Neural crest cell (in vitro differentiated cells): ENCODE measurements at places on chromosomes 4 and X. TPM values are rescaled to one million over a fixed set of nuclear protein-coding genes. Genes with fewer than 3 reads are reported as not detected.

Gene CNGA1
- total RNA-seq = not detected in 2 replicates

GRCh38 chr4:7803992-7804755 lies 135.5 kb downstream of the AFAP1 start:
- H3K4me3 ChIP-seq = no peak overlapping the region
- no peak overlapping the region for H3K27ac ChIP-seq
- peaks cover 8% of the 10 kb centered on the region for H3K36me3 ChIP-seq
- H3K27me3 ChIP-seq = no peaks in the 10 kb centered on the region
- H3K4me1 ChIP-seq = peaks cover 51% of the 10 kb centered on the region

Gene ASB12
- 0.61 TPM in 2 replicates for total RNA-seq

- no peaks in the 10 kb centered on the region for H3K36me3 ChIP-seq
- H3K4me1 ChIP-seq = no peaks in the 10 kb centered on the region
- H3K27me3 ChIP-seq = no peaks in the 10 kb centered on the region
These were observed 47.7 kb upstream of the UGDH start for GRCh38 chr4:39574946-39575345.

Gene ASMT
- 0.44 TPM in 1 of 2 replicates, not detected in the other for total RNA-seq

Gene ODAPH
- not detected in 2 replicates for total RNA-seq

Gene ATP1B4
- not detected in 2 replicates for total RNA-seq

- H3K4me1 ChIP-seq = peaks cover 5% of the 10 kb centered on the region
- H3K27ac ChIP-seq = no peak overlapping the region
- no peak for DNase-seq
- no peaks in the 10 kb centered on the region for H3K36me3 ChIP-seq
These were observed 684.9 kb upstream of the MAGEB2 start for GRCh38 chrX:29530501-29530900.

DNA sequence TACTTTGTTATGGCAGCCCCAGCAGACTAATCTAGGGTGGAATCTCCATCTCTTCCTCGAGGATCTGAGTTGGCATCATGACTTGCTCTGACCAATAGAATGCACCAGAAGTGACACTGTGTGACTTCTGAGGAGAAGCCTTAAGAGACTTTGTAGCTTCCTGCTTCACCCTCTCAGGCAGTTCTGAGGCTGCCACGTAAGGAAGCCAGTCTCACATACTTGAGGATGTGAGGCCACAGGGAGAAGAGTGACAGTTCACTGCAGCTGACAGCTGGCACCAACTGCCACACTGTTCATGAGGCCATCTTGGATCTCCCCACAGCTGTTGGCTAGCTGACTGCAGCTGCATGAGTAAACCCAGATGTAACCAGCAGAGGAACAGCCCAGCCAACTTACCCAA lies 29.3 kb upstream of the BCOR start:
- peaks cover 12% of the 10 kb centered on the region for H3K36me3 ChIP-seq
- no peak overlapping the region for H3K4me3 ChIP-seq
- H3K27me3 ChIP-seq = no peaks in the 10 kb centered on the region
- peaks cover 4% of the 10 kb centered on the region for H3K4me1 ChIP-seq

DNA sequence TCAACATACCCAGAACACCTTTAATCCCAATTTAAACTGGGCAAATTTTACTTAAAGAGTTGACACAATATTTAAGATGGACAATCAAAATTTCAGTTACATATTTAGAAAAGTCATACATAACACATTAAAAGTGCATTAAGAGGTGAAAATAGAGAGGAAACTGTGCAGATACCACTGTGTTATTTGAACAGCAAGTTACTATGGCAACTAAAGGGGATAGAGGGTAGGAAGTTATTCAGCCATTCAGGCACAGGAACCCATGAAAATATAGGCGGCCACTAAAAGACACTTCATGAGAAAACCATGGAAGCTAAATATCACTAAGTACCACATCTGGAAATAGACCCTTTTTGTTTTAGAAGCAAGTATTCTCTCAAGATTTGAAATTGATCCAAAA lies 75.1 kb downstream of the PDGFC start:
- peaks cover 8% of the 10 kb centered on the region for H3K4me1 ChIP-seq
- no peaks in the 10 kb centered on the region for H3K36me3 ChIP-seq
- H3K27ac ChIP-seq = no peak overlapping the region
- H3K27me3 ChIP-seq = no peaks in the 10 kb centered on the region

Gene RAI2
- 0.63 and 0.77 TPM in 2 replicates for total RNA-seq

DNA sequence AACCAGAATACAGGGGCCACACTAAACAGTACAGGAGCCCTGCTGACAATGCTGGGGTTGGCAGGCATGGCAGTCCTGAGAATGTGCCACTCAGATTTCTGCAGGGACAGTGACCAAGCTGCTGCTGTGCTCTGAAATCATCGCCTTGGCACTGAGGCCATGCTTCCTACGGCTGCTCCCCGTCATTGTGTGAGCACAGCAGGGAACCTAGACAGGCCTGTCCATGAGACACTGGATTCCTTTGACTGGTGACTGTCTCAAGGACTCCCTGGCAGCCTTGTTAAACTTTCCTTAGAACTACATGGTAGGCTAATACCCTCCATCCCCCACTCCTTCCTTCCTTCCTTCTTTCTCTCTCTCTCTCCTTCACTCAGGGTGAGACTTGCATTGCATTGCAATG lies 111.4 kb downstream of the LUZP4 start:
- H3K36me3 ChIP-seq = no peaks in the 10 kb centered on the region
- no peak for DNase-seq
- no peak overlapping the region for H3K4me3 ChIP-seq
- H3K27ac ChIP-seq = no peak overlapping the region

- no peak for DNase-seq
- H3K4me3 ChIP-seq = no peak overlapping the region
- H3K27me3 ChIP-seq = no peaks in the 10 kb centered on the region
- peak overlapping the region; percentile 22 for H3K27ac ChIP-seq
- H3K4me1 ChIP-seq = peaks cover 32% of the 10 kb centered on the region
- H3K36me3 ChIP-seq = no peaks in the 10 kb centered on the region
These were observed 903.6 kb downstream of the STPG2 start for GRCh38 chr4:97239667-97239997.

DNA sequence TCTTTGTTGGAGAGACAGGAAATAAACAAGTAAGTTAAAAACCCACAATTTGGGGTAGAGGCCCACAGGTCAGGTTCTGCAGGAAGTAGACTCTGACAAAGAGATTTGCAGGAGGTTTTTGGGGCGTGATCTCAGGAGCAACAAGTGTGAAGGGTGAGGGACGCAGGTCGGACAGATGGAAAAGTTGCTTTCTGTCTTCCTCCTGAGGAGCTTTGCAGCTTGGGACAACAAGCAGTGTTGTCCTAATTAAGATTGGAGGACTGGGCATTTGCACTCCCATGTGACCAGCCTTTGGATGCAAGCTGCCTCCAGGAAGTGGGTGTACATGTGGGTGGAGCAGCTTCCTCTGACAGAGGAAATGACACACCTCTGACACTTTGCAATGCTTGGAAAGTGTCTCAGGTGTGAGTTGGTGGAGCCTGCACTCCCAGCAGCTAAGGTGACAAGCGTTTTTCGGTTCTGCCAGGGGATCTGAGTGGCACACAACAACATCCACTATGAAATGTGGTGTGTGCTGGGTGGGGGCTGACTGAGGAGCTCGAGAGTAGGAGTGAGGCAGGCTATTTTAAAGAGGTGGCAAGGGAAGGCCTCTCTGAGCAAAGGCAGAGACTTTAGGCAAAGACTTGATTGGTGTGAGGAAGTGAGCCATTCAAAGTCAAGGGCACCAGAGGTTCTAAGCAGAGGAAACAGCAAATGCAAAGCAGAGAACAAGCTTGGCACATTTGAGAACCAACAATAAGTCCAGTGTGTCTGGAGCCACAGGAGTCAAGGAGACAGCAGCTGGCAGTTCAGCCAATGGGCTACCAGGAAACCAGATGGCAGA lies 339.8 kb upstream of the GATB start:
- no peaks in the 10 kb centered on the region for H3K36me3 ChIP-seq
- H3K27ac ChIP-seq = no peak overlapping the region
- no peaks in the 10 kb centered on the region for H3K27me3 ChIP-seq
- no peak overlapping the region for H3K4me3 ChIP-seq
- DNase-seq = no peak

DNA sequence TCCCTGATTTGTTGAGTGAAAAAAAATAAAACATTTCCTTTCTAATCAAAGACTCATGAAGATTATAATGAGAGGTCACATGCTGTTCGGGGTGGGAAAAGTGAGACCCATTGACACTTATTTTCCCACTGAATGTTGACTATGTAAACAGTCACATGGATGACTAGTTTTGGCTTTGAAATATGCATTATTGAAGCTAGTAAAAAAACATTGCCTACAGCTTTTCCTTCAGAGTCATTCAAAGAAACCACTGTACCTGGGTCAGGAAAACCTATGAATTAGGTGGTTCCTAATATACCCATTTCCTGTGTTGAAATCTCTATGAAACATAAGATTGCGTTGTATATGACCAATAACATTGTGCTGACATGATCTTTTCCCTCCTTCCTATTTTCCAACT lies 251.2 kb downstream of the CFAP299 start:
- no peaks in the 10 kb centered on the region for H3K4me1 ChIP-seq
- H3K27me3 ChIP-seq = peaks cover 6% of the 10 kb centered on the region
- DNase-seq = no peak
- no peak overlapping the region for H3K27ac ChIP-seq

Gene NLGN3
- 29.5 and 31.5 TPM in 2 replicates for total RNA-seq
